SHP77 treated with DMSO at 0.1 percent for 48 hours (cell line): ENCODE measurements at places on chromosomes 3 and 15.

DNA sequence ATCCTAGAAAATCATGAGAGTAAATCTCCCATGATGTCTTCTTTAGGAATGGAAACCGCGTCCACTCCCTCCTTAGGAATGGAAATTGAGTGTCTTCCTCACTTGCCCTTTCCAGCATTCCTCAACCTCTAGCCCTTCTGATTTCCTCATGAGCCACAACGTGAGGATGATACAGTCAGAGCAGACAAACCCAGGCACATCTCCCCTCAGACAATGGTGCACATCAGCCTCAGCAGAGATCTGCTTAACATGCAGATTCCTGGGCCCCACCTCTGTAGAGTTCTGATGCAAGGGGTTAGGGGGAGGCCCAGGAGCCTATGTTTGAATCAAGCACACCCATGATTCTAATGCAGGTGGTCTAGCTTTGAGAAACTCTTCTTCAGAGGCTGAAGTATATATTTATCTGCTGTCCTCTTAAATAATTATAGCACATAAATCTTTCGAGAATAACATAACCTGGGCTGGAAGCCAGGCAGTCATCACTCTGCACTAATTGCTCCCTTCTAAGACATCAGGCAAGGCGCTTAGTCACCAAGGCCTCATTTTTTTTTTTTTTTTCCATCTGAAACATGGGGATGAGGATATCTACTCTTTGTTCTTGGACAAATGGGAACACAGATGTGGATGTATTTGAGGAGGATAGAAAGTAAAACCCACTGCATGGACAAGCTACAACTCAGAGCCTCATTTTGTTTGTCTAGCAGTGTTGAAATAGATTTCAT is 81.7 kb downstream of the PRICKLE2 start:
- DNase-seq, result peak; percentile 72

- no peak for DNase-seq
These were observed 965.3 kb upstream of the CFAP20DC start for GRCh38 chr3:60015032-60015705.

GRCh38 chr3:38354588-38355330 is 8.2 kb downstream of the XYLB start:
- no peak for DNase-seq

GRCh38 chr3:123338620-123339061 is 110.2 kb downstream of the ADCY5 start:
- DNase-seq, result no peak

DNA sequence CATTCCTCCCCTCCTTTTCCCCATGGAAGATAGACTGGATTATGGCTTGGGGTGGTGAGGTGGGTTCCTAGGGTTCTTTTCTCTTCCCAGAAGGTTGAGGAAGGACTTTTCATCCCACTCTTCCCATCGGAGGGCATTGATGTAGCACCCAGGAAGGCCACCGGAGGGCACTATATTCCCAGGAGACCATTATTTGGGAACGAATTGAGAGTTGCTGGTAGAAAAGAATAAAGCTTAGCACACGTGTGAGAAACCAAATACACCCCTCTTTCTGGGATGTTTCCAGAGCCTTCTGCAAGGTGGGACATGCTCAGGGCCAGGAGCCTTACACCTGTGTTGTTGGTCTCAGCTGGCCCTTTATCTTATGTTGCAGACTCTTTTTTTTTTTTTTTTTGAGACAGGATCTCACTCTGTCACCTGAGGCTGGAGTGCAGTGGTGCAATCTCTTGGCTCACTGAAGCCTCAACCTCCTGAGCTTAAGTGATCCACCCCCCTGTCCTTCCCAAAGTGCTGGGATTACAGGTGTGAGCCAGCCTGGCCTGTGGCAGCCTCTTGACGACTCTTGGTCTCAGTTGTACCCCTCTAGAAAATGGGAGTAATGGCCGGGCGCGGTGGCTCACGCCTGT is 6.3 kb upstream of the CDC25A start:
- peak; percentile 73 for DNase-seq

DNA sequence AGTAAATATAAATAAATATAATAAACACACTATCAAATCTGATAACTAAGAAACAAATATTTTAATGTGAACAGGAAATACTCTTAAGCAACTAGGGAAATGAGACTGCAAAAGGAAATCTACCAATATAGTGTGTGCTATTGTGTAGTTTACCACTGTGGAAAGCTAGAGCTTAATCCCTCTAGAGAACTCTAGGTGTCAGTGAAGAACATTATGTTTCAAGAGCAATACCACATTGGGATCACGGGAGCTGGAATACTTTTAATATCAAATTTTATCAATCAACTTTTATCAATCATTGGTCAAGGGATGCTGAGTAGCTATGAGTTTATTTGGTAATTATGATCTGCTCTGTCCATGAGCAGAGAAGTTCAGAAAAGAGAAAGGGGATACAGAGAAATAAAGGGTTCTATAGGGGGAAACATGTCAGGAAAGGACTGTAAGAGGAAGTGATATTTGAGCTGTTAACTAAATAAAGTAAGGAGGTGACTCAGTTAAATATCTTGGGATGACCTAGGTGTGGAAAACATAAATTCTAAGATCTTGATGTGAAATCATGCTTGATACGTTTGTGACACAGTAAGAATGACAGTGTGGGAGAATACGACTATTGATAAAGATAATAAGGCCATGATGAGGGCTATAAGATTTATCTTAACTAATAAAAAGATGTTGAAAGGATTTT is 762.2 kb upstream of the ALCAM start:
- DNase-seq, result no peak

- DNase-seq, result no peak
These were observed 67.2 kb downstream of the NEO1 start for GRCh38 chr15:73119478-73119877.

DNA sequence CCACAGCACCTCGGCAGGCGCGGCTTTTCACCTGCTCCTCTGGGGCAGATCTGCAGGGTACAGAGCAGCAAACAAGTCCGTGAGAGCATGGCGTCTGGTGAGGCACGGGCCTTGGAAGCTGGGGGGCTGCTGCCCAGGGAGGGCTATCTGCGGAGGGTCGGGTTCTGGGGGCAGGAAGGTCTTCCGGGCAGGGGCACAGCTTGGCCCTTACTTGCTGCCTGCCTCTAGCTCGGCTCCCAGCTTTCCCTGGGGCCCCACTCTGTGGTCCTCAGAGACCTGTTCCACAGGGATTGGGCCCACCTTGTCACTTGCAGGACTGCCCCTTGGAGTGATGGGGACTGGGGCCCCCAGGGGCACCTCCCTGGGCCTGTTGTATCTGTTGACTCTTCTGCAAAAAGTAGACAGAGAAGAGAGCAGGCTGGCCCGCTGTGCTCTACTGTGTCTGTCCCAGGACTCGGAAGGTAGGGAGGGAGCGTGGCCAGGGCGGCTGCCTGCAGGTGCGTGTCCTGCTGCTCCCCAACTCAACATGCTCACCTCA is 84.1 kb downstream of the TBC1D2B start:
- DNase-seq, result no peak

- no peak for DNase-seq
These were observed 84.8 kb downstream of the RAP2B start for GRCh38 chr3:153246806-153247205.

DNA sequence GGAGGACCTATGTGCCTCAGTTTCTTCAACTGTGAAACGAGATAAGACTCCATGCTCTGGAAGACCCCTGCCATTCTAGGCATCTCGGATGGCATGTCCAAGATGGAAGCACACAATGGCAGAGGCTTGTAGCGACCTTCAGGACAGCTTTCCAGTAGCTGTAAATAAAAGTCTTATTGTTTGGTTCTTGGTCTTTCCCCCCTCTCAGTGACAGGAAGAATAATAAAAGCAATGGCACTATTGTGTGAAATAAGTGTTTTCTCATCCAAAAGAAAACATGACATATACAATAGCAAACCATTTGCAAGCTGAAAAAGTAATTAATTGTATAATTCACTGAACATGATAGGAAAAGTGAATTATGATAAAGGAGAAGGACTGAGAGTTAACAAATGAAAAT is 32.5 kb upstream of the CD47 start:
- no peak for DNase-seq

GRCh38 chr3:188568736-188569135 is 414.8 kb downstream of the LPP start:
- no peak for DNase-seq

GRCh38 chr3:31422237-31422636 is 110.5 kb upstream of the STT3B start:
- DNase-seq, result no peak

GRCh38 chr3:48403533-48404439 is 26.1 kb downstream of the PLXNB1 start:
- DNase-seq, result no peak

DNA sequence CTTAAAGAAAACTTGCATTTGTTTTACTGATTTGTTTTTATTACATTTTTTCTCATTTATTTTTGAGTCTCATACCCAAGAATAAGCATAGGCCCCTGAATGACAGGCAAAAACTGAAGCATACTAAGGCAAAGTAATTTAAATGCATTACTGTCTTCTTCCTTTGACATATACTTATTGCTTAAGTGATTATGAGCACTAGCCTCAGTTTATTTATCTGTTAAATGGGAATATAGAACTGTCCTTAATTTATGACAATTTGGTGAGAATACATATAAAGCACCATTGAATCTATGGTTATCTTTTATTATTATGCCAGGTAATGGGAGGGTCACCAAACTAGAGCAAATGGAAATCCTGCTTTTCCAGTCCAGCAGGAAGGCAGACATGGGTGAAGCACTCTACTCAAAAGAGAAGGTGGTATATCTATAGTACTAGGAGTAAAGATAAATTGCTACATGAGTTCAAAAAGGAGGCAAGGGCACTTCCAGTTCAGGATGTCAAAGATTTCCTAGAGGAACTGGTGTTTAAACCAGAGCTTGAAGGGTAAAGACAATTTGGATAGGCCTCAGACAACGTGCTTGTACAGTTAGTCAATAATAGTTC is 435.0 kb downstream of the FOXP1 start:
- no peak for DNase-seq

DNA sequence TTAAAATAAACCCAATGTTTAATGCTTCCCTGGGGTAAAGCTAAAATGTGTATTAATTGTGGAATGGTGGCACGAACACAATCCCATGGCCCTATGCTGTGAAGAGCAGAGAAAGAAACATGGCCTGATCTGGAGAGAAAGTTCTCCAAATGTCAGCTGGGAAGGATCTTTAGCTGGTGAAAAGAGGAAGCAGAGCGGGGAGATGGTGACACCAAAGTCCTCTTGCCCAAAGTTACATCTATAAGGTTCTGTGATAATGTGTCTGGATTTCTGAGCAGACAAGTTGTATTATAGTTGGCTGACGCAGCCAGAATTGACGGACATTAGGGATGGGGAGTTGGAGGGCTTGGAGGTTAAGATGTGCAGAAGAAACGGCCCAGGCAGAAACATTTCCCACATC is 196.2 kb downstream of the CHST2 start:
- no peak for DNase-seq

GRCh38 chr3:58429657-58430056 is 4.0 kb downstream of the PDHB start:
- no peak for DNase-seq

DNA sequence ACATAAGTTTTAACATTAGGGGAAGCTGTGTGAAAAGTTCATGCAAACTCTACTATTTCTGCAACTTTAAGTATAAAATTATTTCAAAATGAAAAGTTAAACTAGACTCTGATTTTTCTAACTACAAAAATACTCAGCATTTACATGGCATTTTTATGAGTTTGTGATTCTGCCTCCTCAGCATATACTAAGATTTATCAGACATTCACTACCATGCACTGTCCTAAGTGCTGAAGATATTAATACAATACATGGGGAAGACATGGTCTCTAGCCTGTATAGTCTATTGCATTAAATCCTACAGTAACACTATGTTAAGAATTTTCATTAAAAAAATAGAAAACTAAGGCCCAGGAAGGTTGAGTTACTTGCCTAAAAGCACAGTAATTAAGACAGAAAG is 80.7 kb downstream of the ZNF148 start:
- no peak for DNase-seq

DNA sequence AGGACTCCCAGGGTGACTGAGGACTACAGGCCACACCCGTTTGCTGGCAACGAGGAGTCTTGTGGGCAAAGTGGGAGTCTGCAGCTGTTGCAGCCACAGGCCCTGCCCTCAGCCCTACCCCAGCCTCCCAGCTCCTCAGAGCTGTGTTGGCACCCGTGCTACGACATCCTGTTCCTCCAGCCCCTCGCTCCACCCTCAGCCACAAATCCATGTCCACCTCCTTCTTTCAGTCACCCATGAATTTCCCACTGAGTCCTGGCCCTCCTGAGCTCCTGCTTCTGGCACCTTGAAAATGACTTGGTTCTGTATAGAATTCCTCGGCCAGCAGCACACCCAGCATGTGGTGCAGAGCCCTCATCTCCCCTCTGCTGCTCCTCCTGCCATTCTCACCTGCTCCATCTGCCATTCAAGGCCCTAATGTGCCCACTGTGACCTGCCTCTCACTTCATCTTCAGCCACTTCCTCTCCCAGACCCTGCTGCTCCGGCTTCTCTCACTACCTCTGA is 20.9 kb upstream of the VILL start:
- no peak for DNase-seq

GRCh38 chr15:85318048-85318731 is 62.2 kb upstream of the AKAP13 start:
- no peak for DNase-seq
